Omental fat pad (tissue), 4 donors: ENCODE measurements at places on chromosomes 2 and 18.

DNA sequence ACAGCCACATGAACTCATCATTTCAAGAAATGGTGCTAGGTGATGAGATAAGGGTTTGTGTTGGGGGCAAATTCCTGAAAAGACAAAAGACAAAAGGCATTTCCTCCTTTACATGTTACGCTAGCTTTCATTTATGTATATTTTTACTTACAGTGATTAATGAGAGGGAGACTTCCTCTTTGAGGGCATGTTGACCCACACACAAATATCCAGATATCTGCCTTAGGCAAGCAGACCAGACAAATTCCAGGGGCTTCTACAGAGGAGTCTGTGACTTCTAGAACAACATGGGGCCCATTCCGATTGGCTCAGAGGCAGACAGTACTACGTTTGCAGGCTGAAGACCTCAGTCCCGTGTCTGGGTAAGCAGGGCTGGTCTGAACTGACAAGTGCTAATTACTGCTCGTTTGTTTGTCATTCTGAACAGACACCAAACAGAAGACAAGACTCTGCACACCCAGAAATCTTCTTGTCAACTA is 74.8 kb upstream of the ST6GAL2 start:
- no peak for DNase-seq

GRCh38 chr2:64143169-64144056 is 807 bp downstream of the PELI1 start:
- DNase-seq: no peak

GRCh38 chr2:106537791-106538191 is 50.6 kb downstream of the CD8B2 start:
- no peak for DNase-seq

- DNase-seq: no peak
These were observed 201.2 kb downstream of the TPGS2 start for GRCh38 chr18:36627637-36628036.

DNA sequence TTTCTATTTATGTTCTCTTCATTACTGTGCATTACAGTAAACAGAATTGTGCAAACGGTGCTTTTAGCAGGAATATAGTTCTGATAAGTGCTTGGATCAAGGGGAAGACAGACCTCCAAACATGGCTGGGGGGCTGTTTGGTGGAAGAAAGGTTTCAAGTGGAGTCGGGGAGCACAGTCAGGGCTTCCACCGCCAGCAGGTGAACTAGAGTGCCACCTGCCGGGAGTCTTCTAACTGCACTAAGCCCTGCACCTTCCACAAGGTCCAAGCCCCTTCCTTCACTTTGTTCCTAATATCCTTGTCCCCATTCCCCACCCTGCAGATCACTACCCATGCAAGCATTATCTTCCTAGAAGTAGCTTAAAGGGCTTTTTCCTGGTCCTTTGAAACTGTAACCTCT is 11.1 kb downstream of the ONECUT2 start:
- DNase-seq: no peak

DNA sequence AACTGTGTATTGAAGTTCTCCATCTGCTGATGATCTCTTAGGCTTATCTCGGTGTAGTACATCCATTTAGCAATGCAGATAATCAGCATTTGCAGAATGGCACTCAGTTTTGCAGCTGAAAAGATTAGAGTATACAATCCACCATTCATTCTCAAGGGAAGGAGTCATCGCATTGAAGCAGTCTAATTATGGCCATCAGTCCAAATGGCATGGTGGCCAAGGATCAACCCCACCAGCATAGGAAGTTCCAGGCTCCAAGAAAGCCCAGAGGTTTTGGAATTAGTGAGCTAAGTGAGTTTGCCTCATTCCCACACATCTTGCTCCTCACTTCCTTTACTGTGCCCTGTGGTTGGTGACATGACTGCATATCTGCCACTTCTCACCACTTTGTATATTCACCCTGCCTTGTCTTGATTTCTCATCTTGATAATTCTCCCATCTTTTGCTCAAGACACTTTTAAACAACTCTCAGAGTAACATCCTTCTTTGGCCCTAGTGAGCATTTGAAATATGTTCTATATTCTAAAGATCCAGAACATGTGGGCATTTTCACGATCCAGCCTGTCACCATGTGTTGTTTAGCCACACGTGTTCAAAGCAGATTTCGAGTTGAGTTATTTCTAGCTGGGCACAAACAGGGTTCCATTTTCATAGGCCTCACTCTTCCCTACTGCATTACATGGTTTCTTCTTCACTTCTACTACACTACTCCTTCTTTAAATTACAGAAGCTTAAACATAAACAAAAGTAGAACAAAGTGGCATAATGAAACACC is 1119.8 kb downstream of the TSN start:
- no peak for DNase-seq

DNA sequence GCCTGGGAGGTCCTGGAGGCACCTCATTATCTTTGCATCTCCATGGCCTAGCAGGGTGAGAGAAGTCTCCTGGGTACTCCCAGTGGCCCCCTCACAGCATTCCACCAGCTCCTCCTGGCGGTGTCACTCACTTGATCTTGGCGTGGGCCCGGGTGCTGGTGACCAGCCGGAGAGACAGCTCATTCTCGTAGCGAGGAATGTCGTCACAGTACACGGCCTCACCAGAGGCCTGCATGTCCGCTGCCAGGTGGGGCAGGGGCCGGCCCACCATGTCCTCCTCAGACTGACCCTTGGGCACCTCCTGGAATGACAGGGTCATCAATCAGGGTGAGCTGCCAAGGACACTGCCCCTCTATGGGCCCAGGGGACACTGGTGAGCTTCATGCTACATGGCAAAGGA is 42.4 kb downstream of the XDH start:
- DNase-seq: no peak

GRCh38 chr2:120517751-120518469 is 172.0 kb downstream of the INHBB start:
- no peak for DNase-seq

GRCh38 chr2:12440731-12441130 is 276.0 kb upstream of the TRIB2 start:
- DNase-seq: no peak

DNA sequence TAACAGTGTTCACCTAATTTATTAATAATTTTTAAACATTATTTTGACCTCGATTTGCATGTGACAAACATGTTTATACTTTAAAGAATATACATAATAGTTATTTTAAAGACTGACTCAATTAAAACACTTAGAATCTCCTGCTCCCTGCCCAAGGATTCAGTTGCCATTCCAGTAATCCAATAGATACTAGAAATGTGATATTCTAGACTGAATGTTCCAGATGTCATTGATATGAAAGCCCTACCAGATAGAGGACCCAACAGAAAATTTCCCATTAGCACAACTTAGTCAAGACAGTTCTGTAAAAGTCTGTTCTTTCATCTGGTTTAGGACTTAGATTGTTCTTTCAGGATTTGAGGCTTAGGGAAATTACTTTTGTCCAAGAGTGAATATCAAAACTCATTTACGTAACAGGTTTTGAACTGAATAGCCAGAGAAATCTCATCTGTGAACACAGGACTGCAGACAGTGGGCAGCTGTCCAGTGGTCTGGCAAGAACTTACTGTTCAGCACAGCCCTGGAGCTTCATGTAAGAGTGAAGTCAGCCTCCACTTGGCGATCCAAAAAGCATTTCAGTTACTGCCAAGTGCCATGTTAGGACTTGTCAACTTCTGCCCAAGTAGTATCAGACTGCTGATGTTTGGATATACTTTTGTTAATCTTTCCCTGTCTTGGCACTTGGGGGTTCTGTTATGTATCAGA is 77.5 kb downstream of the OSBPL6 start:
- DNase-seq: peak; percentile 26
